ENCODE measurements at places on chromosomes 16 and 17.

DNA sequence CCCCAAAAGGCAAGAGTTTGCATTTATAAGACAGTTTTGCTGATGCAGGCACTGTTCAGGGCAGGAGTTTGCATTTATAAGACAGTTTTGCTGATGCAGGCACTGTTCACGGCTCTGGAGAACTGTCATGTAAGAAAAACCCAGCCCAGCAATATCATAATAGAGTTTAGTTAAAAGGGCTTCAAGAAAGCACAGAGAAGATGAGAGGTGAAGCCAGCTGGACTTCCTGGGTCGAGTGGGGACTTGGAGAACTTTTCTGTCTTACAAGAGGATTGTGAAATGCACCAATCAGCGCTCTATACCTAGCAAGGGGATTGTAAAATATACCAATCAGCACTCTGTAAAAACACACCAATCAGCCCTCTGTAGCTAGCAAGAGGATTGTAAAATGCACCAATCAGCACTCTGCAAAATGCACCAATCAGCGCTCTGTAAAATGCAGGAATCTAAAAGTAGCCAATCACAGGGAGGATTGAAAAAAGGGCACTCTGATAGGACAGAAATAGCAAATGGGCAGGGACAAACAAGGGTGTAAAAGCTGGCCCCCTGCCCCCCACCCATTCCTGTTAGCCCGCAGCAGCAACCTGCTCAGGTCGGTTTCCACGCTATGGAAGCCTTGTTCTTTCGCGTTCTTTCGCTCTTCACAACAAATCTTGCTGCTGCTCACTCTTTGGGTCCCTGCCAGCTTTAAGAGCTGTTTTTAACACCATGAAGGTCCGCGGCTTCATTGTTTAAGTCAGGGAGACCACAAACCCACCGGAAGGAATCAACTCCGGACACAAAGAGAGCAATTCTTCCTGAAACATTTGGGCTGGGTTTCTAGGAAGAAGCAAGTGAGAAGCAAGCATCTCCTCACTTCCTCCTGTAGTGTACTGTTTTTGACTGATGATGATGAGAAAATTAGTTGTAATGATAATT is 1.8 kb upstream of the CBX1 start:
- DNase-seq: peak; percentile 37

DNA sequence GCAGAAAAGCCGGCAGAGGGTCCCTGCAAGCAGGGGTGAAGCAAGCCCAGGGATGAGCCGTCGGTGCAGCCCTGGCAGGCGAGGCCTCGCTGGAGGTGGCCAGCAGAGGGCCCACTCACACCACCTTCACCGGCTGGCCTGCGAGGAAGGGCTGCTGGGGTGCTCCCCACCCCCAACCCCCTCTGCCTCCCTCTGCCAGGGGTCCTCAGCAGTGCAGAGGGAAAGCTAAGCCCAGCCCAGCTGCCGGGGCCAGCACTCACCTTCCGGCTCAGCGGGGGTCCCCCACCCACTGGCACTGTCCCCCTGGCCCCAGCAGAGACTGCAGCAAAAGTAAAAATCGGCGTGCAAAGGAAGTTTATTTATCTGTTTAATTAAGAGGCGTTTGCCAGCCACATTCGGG is 113.4 kb downstream of the ENGASE start:
- DNase-seq: peak; percentile 17

DNA sequence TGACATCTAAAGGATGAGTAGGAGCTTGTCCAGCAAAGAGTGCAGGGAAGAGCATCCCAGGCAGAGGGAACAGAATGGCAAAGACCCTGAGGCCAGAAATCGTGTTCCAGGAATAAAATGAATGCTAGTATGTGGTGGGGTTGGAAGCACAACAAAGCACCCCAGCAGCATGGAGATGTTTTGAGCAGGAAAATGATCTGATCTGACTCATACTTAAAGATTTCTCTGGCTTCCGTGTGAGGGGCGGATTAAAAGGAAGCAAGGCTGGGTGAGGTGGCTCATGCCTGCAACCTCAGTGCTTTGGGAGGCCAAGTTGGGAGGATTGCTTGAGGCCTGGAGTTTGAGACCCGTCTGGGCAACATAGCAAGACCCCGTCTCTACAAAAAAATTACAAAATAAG is 2.3 kb downstream of the SLC5A11 start:
- no peak for DNase-seq

- no peak for DNase-seq
Measured at GRCh38 chr16:4928227-4928626, 8.7 kb downstream of the PPL start.

DNA sequence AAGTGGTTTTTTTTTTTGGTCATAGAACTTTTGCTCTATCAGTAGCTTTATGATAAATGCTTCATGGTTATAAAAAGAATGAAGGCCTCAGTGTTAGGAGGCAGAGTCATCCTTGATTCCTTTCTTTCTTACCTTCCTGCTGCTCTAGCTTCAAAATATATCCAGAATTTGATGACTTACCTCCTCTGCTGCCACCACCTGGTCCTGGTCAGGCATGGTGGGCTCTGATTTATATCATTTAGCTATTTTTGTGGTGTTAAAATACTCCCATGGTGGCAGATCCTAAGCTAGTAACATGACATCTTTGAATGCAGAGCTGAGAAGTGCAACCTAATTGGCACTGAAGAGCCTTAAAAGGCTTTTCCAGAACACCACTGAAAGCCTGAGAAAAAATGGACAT is 508.8 kb upstream of the CDH8 start:
- DNase-seq: no peak

GRCh38 chr16:3754772-3755171 is 37.4 kb upstream of the TRAP1 start:
- DNase-seq: no peak

- DNase-seq: no peak
Measured at GRCh38 chr17:73707358-73707757, 63.1 kb upstream of the SDK2 start.

DNA sequence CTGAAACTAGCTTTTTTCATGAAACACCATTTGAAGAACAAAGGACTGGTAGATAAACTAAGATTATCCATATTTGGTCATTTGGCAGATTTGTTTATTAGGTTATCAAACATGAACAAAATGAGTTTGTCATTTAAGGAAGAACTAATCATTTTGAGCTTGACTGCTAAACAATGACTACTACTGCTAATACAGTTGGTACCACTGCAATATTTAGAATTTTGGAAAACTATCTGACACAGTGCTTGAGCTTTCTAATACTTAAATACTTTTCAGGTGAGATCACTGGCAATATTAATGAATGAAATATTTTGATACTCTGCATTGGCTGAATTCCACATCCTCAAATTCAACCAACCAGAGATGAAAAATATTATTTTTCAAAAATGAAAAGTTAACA is 47.2 kb downstream of the MED13 start:
- DNase-seq: no peak

Measured in Ammon's horn (tissue), 1 donor.